ENCODE measurements at places on chromosomes 5 and 9. TPM values are rescaled to one million over a fixed set of nuclear protein-coding genes. Genes with fewer than 3 reads are reported as not detected.

The LCN15 gene
- total RNA-seq = 0.93 TPM

The CA9 gene
- not detected for total RNA-seq

The TMEM232 gene
- 6.9 TPM for total RNA-seq

DNA sequence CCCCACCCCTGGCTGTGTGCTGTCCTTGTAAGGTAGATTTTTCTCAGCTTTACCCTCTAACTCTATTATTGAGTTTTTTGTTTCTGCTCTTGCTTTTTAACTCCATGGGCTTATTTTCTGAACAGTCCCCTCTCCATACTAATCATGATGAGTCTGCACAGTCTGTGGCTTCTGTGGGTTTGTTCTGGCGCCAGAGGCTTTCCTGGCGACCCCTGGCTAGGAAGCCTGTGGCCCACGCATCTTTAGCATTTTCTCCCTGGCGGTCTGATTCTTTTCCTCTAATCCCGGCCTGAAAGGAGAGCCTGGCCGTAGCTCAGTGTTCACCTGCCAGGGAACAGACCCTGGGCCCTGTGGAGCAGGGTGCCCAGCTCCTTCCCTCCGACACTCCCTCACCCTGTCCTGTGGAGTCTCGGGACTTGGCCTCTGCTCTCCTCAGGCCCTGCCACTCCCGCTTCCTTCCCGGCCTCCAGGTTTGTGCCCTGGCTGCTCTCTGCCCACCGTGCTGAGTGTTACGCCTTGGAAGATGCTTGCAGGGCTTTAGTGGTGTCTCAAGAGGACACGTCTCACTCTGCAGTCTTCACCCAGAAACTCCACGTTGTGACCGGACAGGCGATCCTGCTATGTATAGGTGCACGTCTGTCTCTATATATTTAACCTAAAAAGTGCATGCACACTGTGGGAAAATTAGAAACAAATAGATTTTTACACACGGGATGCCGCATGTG, 31.7 kb upstream of the LRRC14B start:
- DNase-seq = no peak
